ENCODE measurements at places on chromosomes 2 and 18. TPM values are rescaled to one million over a fixed set of nuclear protein-coding genes. Genes with fewer than 3 reads are reported as not detected.

The MRPL30 gene
- 32.4 TPM for total RNA-seq

The MMADHC gene
- total RNA-seq: 233 TPM

The NCK2 gene
- total RNA-seq: 32.2 TPM

The TMSB10 gene
- total RNA-seq: 7,799 TPM

The GKN1 gene
- total RNA-seq: not detected

The CKAP2L gene
- 2.3 TPM for total RNA-seq

The ERFE gene
- 2.8 TPM for total RNA-seq

The MBP gene
- total RNA-seq: 16.6 TPM

The CTIF gene
- 26.8 TPM for total RNA-seq

The MFSD2B gene
- 0.56 TPM for total RNA-seq

The BUB1 gene
- 49.5 TPM for total RNA-seq

The DAPL1 gene
- total RNA-seq: not detected

The POMC gene
- total RNA-seq: 0.85 TPM

The CFAP210 gene
- total RNA-seq: under 0.01 TPM

The CYS1 gene
- total RNA-seq: 0.58 TPM

The LGALSL gene
- total RNA-seq: 6.2 TPM

The CD226 gene
- under 0.01 TPM for total RNA-seq

The BOK gene
- total RNA-seq: 20.1 TPM

The RBKS gene
- total RNA-seq: 2.3 TPM

The ADRA2B gene
- 2.0 TPM for total RNA-seq

The UPP2 gene
- total RNA-seq: not detected

The KCNJ3 gene
- not detected for total RNA-seq

The NEB gene
- under 0.01 TPM for total RNA-seq

The VWA3B gene
- total RNA-seq: not detected

The MYCN gene
- total RNA-seq: not detected

The ST8SIA3 gene
- not detected for total RNA-seq

All from regular cardiac myocyte (primary cell).